ENCODE measurements at places on chromosomes 1 and 21.

DNA sequence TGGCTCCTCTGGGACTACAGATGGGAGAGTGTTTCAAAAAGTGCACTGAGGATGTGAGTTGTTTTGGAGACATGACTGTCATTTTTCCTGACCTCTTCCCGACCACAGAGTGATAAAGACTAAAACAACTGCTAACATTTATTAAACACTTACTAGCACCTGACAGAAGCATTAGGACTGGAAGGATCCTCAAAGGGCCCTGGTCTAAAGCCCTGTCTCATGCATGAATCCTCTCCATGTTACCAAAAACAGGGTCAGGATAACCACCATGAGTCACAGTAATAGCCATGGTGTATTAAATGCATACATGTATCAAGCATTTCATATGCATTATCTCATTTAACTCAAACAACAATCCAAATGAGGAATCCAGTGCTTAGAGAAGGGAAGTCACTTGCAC lies 11.5 kb downstream of the CYB5RL start:
- DNase-seq: no peak

GRCh38 chr1:33615546-33615945 lies 143.1 kb downstream of the ZSCAN20 start:
- no peak for DNase-seq

DNA sequence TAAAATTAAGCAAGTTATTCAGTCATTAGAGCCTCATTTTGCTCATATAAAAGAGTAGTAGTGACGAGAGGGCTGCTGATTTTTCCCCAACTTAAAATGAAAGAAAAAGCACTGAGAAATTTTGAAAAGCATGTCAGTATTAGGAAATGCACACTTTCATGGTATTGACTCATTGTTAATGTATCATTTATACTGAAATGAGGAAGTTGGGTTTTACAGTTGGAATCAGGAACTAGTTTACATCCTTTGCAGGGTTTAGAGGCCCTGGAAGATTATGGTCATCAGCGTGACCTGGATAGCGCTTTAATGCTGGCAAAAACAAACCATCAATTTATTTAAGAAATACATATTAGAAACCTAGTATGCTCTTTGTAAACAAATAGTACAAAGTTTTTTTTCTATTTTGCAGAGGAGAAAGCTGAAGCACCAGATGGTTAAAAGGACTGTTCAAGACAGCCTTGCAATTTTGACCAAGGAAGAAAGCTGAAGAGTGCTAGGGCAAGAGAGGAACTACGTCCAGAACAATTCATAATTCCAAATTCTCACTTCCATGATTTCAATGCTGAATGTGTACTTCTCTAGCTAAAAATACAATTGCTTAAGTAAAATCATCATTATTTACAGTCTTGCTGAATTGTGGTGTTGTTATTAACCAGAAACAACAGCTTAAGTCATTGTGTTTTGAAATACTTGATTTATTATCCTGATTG lies 94.8 kb upstream of the SGIP1 start:
- no peak for DNase-seq

- no peak for DNase-seq
Measured at GRCh38 chr1:243705585-243705984, 144.5 kb downstream of the AKT3 start.

DNA sequence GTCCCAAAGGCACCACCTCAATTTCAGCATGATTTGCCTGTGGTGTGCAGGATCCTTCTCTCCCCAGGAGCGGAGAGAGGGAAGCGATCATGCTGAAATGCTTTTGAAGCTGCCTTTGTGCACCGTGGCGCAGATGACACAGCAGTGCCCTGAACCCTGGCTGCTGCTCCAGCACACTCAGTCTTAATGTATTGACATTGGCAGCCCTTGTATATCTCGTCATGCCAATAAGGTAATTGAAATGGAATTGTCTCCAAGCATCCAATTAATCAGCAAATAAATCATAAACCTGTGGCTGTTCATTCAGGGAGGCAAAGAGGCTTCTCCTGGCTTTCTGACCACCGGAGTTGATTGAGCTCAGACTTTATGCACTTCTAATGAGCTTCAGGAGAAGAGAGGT lies 139.8 kb downstream of the KAZN start:
- DNase-seq: no peak

GRCh38 chr1:65189576-65190115 lies 41.6 kb downstream of the AK4 start:
- DNase-seq: no peak

GRCh38 chr21:14259747-14260146 lies 43.8 kb downstream of the RBM11 start:
- DNase-seq: no peak

GRCh38 chr1:158101927-158102326 lies 78.8 kb upstream of the CD1D start:
- no peak for DNase-seq
